ENCODE measurements at places on chromosomes 12 and 14. TPM values are rescaled to one million over a fixed set of nuclear protein-coding genes. Genes with fewer than 3 reads are reported as not detected.

Gene CDKN3
- 2.9 TPM for total RNA-seq

Gene DCN
- total RNA-seq, result 497 TPM

GRCh38 chr14:29462772-29463171 is 464.9 kb downstream of the PRKD1 start:
- DNase-seq, result no peak

GRCh38 chr14:85686908-85687307 is 157.0 kb downstream of the FLRT2 start:
- no peak for DNase-seq

- no peak for DNase-seq
These were observed 27.4 kb downstream of the PTPN11 start for GRCh38 chr12:112446008-112446725.

GRCh38 chr12:100141998-100142850 is 450 bp downstream of the BLTP3B start:
- DNase-seq, result peak; percentile 60

DNA sequence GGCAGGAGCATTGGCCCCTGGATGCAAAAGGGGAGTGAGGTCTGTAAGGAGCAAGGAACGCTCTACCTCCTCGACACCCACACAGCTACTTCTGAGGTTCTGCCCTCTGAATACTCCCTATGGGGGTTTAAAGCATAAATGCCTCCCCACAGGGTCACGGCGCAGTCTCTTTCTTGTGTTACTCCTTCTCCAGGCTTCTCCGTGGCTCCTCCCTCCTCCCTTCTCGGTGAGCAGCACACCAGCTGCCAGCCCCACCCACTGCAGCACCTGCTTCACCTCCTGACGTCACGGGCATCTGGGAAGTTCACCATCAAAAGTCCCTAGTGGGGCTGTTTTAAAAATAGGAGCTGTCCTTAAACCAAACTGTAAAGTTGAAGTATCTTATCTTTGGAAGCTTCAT is 67.3 kb downstream of the SPTB start:
- DNase-seq, result no peak

All from lower leg skin (tissue), 4 donors.